ENCODE measurements at places on chromosomes 11 and 22. TPM values are rescaled to one million over a fixed set of nuclear protein-coding genes. Genes with fewer than 3 reads are reported as not detected.

The APOL5 gene
- total RNA-seq = not detected

The OR51B5 gene
- total RNA-seq = not detected

The FGF19 gene
- not detected for total RNA-seq

The ACRV1 gene
- total RNA-seq = not detected

The PDE2A gene
- total RNA-seq = 12.1 TPM

The NOX4 gene
- total RNA-seq = 24.9 TPM

The OR10A2 gene
- not detected for total RNA-seq

The DDTL gene
- 2.1 TPM for total RNA-seq

The CLDN5 gene
- 542 TPM for total RNA-seq

The A4GALT gene
- total RNA-seq = 12.4 TPM

The MOGAT2 gene
- total RNA-seq = not detected

The MS4A18 gene
- total RNA-seq = not detected

The CBLIF gene
- total RNA-seq = not detected

The ST13 gene
- 172 TPM for total RNA-seq

The APLNR gene
- not detected for total RNA-seq

The ADORA2A gene
- total RNA-seq = 41.4 TPM

Measured in thoracic aorta endothelial cell (primary cell).